ENCODE measurements at places on chromosomes 3 and 15.

DNA sequence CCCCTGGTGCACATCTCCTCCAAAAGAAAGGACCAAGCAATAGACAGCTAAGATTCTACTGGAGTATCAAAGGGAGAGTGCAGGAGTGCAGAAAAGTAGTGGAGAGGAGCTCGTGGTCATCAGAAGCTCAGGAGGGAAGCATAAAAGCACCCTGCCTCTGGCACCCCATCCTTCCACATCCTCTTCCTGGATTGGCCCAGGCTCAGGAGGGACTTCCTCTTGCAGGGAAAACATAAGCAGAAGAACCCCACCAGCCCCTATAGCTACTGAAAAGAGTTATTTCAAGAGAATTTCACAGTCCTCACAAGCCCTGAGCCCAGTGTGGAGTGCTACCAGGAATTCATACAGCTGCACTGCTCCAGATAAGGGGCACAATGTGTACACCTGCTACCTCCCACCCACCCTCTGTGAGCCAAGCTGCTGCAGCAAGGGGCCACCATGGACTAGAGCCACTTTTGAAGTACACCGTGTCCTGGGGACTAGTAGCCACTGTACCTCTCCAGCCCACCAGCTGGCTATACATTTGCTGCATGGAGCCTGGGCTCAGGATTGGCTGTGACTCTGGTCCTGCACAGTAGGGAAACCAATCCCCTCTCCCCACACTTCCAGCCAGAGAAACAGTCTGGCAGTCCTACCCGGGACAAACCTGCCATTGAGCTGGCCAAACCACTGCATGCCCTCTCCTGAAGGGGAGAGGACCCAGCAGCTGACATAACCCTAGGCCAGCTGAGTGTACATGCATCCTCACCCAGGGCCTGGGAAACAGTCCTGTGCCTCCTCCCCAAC, 43.0 kb downstream of the CD200R1 start:
- DNase-seq: no peak

- DNase-seq: no peak
Observed at GRCh38 chr3:71636482-71636881, 53.0 kb upstream of the FOXP1 start.

- DNase-seq: no peak
Observed at GRCh38 chr3:119672776-119673175, 4.4 kb downstream of the COX17 start.

- DNase-seq: peak; percentile 79
Observed at GRCh38 chr15:85044251-85044853, 62.7 kb downstream of the PDE8A start.

DNA sequence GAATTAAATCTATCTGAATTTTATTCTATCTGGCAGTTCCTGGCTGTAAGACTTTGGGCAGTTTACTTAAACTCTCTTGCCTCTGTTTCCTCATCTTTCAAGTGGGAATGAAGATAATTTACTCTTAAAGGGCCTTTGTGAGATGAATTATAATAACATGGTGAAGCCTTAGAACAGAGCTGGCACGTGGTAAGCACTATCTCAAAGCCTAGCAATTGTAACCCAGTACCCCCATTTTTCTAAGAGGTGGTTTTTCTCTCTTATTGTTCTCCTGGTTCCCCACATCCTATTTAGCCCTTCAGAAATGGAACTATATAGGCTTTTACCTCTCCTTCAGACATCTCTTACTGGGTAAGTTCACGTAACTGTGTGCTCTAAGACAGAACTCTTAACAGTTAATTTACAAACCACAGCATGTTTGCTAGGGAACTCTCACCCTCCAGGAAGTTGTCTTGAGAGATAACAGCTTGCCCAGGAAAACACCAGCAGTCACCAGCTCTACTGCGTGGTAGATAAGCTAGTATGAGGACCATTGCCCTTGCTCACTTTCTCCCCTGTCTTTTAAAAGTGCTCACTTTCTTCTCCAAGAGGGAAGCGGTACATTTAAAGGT, 12.3 kb upstream of the CRBN start:
- no peak for DNase-seq

DNA sequence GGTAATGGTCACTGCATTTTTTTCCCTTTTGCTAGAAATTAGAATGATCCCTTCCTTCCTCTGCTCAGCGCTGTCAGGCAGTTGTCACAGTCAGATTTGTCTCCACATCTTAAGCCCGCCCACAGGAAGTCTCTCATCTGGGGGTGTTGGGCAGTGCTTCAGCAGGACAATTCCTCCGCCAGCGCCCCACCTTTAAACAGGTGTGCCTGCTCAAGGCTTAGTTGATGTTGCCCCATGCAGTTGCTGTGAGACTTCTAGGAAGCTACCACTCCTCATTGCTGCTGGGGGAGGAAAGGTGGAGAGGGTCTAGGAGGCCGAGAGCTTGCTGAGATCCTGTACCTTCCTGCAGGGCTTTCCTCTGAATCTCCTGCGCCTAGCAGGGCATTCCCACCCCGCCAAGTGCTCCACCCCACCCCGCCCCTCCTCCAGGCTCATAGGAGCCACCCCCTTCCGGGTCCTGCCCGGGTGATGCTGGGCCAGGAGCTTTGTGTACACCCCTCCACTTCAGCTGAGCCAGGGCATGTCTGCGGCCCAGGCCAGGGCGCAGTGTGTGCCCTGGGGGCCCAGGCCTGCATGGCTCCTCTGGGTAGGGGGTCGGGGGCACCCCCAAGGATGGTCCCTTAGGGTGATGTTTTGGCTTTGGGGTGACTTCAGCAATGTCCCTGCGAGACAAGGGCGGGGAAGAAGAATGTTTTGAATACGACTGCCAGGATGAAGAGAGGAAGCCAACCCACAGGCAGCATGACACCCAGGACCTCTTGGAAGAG, 68.7 kb downstream of the TRAK1 start:
- DNase-seq: no peak

DNA sequence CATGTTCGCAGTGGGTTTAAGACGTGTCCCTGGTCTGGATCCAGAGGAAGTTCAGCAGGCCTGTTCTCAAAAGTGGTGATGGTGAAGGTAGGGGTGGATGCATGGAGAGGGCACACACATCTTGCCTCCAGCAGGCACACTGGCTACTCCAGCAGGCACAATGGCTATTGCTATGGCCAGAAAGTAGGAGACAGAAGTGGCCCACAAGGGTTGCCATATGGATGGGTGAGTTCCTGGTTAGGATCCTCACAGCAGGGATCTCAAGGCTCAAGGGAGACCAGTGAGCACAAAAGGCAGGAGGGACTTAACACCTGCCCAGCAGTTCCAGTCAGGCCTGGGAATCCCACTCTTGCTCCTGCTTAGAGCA, 107.9 kb downstream of the LRIG1 start:
- DNase-seq: no peak

GRCh38 chr3:53498806-53499641, 4.6 kb downstream of the CACNA1D start:
- no peak for DNase-seq

GRCh38 chr3:47163169-47164006, 525 bp downstream of the SETD2 start:
- DNase-seq: peak; percentile 73

- DNase-seq: peak; percentile 65
Observed at GRCh38 chr3:133610031-133610430, 36.5 kb downstream of the CDV3 start.

- peak; percentile 86 for DNase-seq
Observed at GRCh38 chr3:141656771-141657170, 81.3 kb upstream of the RNF7 start.

- no peak for DNase-seq
Observed at GRCh38 chr3:153680526-153680925, 440.7 kb upstream of the ARHGEF26 start.

DNA sequence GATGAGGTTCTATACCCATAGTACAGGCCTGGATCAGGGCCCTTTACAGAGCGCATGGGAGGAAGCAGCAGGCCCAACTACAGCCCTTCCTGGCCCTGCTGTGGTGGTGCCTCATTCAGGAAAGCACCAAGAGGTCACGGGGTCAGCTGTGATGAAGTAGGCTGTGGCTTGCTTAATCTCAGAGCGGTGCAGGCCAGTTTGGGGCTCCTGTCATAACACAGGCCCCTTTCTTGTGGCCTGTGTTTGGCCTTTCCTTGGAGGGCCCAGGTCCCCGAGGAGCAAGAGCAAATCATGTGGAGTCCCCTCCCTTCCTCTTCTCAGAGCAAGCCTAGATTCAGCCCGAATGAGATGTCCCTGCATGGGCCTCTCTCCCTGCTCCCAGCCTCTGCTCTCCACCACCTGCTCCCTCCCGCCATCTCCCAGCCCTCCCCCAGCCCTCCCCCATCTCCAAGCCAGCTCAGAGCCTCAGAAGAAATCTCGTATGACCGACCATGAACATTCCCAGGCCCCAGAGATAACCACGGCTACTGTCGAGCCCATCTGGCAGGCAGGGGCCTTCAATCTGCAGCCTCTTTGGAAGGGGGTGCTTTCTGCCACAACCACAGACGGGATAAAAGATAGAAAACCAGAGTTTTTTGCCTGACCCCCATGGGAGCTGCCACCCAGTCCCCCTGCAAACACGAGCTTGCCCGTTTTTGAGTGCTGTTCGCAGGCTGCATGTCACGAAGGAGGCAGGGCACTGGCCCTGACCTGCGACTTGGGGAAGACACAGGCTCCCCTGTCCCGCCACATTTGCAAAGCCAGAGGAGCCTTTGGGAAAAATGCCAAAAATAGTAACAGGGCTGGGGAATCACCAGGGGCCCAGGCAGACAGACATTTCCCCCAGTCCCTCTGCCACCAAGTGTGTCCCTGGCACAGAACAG, 32.3 kb upstream of the DUSP7 start:
- DNase-seq: no peak

DNA sequence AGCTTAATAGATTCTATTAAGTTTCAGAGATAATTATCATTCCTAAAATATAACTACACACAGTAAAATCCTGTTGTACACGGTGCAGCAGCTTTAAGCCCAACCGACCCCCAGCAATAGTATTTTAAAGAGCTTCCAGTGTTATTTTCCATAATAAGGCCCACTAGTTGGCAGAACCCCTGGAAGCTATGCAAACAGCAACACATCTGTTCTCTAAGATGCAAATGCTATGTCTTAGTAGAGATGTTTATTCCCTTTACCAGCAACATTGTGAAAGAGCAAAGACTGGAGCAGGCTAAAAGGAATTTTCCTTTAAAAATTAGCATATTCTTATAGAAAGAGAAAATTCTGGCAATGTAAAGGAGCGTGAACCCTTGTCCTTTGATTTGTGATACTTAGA, 819.7 kb upstream of the ALCAM start:
- DNase-seq: no peak

GRCh38 chr3:43953814-43954692, 263.3 kb downstream of the ABHD5 start:
- peak; percentile 64 for DNase-seq

- DNase-seq: peak; percentile 31
Observed at GRCh38 chr3:175983379-175983778, 1124.2 kb downstream of the NAALADL2 start.

GRCh38 chr3:169984292-169984691, 17.7 kb downstream of the SEC62 start:
- no peak for DNase-seq

- DNase-seq: no peak
Observed at GRCh38 chr3:184630861-184631471, 69.4 kb downstream of the EPHB3 start.

GRCh38 chr3:122893282-122893681, 98.4 kb downstream of the SLC49A4 start:
- DNase-seq: no peak

DNA sequence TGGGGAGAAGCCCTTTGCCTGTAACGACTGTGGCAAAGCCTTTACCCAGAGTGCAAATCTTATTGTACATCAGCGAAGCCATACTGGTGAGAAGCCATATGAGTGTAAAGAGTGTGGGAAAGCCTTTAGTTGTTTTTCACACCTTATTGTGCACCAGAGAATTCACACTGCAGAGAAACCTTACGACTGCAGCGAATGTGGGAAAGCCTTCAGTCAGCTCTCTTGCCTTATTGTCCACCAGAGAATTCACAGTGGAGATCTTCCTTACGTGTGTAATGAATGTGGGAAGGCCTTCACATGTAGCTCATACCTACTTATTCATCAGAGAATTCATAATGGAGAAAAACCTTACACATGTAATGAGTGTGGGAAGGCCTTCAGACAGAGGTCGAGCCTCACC, 10.9 kb downstream of the ZNF35 start:
- DNase-seq: no peak

DNA sequence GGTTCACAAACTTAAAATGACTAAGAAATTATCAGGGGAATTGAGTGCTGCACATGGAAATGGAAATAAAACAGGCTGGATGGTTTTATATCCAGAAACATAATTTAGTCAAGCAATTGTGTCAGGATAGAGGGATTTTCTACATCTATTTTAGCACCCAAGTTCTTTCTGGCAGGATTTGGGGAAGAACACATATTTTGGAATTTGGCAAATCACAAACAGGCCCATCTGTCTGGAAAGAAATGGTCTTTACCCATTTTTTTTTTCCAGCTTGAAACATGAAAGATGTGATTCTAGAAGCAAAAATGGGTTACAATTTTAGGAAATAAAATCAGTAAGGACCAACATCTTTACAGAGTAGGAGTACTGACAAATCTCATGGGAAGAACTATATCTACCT, 14.4 kb upstream of the UNC13C start:
- no peak for DNase-seq

GRCh38 chr15:73704869-73705645, 20.9 kb downstream of the CD276 start:
- DNase-seq: peak; percentile 75

- peak; percentile 42 for DNase-seq
Observed at GRCh38 chr3:31802981-31803740, 177.9 kb downstream of the OSBPL10 start.

- no peak for DNase-seq
Observed at GRCh38 chr3:194775731-194776130, 90.0 kb downstream of the FAM43A start.

DNA sequence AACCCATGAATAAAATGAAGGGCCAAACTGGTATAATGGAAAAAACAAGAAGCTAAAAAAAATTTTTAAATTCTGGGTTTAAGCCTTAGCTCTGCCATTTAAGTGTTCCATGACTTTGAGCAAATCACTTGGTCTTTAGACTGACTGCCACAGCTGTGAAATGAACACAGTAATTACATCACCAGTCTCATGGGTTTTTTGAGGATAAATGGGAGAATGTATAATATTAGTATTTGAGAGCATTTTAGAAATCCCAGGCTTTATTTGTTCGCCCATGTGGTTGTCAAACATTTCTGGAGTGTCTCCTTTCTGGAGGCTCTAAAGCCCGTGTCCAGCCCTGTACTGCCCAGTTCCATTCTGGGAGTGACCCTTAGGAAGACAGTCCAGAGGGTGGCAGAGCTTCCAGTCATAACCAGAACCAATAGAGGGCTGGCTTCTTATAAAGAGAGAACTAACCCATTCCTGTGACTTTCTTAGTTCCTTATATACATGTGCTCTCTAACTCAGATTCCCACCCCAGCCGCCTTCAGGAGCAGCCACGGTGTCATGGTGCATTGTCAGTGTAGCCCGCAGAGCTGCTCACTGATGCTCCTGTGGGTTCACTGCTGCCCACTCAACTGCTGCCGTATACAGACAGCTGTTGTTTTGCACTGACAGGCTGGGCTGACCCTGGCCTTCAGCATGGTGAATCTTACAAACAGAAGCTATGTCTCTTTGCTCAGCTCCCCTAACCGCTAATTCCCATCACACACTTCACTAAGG, 44.7 kb downstream of the BOC start:
- no peak for DNase-seq
